Upper lobe of right lung (tissue), 1 donor: ENCODE measurements at places on chromosomes 2 and 18.

DNA sequence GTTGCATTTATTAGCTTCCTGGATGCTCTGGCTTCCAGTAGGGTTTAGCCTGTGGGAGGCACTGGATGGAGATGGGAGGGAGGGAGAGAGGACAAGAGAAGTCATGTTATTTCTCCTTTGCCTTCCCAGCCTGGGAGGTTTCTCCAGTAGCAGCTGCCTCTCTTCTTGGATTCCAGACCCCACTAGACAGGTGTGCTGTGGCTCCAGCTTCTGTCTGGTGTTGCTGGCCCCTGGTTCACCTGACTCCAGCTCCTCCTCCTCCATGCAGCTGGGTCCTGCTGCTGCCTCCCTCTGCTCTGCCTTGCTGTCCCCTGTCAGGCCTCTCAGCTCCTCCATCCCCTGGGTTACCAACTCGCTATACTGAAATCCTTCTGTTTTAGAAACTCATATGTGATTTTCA, 188.9 kb upstream of the TNP1 start:
- DNase-seq: no peak

DNA sequence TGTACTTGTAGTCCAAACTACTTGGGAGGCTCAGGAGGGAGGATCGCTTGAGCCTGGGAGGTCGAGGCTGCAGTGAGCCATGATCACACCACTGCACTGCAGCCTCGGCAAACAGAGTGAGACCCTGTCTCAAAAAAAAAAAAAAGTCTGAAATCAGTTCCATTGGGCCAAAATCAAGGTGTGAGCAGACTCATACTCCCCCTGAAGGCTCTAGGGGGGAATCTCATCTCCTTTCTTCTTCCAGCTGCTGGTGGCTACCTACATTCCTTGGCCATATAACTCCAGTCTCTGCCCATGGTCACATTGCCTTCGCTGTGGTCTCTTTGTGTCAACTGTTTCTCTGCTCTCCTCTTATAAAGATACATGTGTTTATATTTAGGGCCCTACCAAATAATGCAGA, 234.0 kb downstream of the LRRTM1 start:
- no peak for DNase-seq

DNA sequence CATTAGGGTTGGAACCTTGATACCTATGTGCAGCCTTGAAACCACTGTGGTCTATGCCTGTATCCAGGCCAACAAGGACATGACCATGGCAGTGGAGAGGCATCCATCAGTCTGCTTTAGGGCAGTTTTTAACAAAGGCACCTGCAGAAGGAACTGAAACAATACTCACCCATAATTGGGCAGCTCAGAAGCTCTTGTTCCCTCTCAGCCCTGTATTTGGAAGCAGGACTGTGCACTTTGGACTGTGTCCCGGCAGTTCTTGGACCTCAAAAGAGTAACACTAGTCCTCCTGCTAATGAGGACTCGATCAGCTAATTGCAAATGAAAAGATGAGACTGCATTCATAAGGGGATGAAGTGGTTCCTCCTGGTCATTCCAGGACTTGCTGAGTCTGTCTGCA, 500.2 kb upstream of the TNP1 start:
- DNase-seq: no peak

- DNase-seq: no peak
Observed at GRCh38 chr18:30512872-30513271, 529.7 kb downstream of the DSC3 start.

GRCh38 chr18:29596959-29597358, 1420.0 kb upstream of the CDH2 start:
- DNase-seq: no peak

GRCh38 chr2:127356531-127356930, 31.2 kb downstream of the MAP3K2 start:
- no peak for DNase-seq

DNA sequence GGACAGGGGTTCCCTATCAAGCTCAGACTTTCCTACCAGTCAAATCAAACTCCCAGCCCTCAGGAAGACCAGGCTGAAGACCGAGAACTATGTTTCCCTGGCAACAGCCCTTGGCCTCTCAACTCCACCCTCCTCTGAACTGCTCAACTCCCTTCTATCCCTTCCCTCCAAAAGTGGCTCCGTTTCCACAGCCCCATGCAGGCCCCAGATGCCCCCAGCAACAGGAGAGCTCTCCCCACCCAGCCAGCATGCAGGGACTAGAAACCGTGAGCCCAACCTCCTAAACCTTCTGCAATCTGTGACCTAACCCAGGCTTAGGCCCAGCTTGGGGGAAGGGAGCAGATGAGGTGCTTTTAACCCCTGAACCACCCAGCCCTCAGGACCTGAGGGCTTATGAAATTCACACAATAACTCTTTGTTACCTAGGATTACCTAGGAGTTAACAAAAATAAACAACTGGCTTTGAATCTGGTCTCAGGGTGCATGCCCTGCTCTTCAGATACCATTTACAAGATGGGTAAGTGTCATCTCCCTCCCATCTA, 87.2 kb downstream of the BCL11A start:
- DNase-seq: no peak

DNA sequence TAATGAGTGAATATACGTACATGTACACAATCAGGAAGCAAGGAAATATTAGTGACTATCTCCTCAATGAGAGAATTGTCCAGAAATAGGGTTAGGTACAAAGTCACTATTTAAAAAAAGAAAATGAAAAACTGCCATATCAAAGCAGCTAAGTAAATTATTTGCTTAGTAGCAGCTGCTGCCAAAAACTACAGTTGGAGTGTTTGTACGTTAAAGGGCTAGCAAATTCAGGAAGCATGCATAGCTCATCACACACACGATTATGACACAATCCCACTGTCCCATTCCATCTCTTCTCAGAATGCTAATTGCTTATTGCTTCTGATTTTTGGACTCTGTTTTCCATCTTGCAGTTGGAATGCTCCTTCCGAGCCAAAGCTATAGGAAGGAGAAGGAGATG, 2012.5 kb upstream of the LRRTM1 start:
- DNase-seq: no peak

DNA sequence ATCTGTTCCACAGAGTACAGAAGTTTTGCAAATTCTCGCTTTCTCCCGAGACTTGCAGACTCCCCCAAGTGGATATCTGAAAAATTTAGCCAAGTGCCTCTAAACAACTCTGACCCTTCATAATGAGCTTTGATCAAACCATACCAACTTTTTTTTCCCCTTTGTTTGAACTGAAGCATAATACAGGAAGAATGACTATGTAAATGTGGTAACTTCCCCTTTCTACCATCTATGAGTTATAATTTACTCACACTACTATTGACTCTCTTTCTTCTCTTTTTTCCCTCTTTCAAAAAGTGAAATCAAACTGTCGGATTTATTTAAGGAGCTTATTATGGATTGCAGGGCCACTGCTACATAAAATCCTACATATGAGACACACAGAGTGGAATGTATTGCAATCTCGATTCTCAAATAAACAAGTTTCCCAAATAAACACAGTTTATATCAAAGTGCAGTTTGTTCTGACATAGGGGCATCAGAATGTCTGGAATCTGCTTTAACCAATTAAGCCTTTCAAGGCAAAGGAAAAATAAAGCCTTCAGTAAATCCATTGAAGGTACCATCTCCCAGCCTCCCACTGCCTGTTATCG, 1.4 kb upstream of the ZNF804A start:
- DNase-seq: no peak

GRCh38 chr2:153464395-153464794, 14.2 kb downstream of the RPRM start:
- DNase-seq: no peak

GRCh38 chr2:68516051-68516955, 48.9 kb downstream of the APLF start:
- DNase-seq: no peak

GRCh38 chr2:105328281-105329196, 996 bp downstream of the TGFBRAP1 start:
- DNase-seq: peak; percentile 64

GRCh38 chr2:241801611-241802420, 7.2 kb upstream of the NEU4 start:
- no peak for DNase-seq

- no peak for DNase-seq
Observed at GRCh38 chr18:6239716-6240115, 175.0 kb downstream of the L3MBTL4 start.

GRCh38 chr18:23824240-23824639, 135.0 kb downstream of the LAMA3 start:
- no peak for DNase-seq
